ENCODE measurements at places on chromosomes 1 and 21.

DNA sequence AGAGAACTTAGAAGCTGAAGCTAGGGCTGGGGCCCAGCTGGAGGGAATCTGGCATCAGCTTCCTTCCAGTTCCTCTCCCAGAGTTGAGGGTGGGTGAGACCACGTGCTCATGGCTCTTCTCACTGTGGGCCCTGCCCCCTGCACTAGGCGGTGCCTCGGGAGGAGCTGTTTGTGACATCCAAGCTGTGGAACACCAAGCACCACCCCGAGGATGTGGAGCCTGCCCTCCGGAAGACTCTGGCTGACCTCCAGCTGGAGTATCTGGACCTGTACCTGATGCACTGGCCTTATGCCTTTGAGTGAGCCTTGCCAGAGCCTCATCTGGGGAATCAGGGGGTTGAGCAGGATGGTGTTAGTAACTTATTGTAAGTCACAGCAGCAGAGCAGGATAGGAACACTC lies 16.1 kb downstream of the AKR1A1 start:
- no peak overlapping the region for H3K4me3 ChIP-seq
- DNase-seq, result no peak
- no peaks in the 10 kb centered on the region for H3K27me3 ChIP-seq
- no peaks in the 10 kb centered on the region for H3K4me1 ChIP-seq
- H3K27ac ChIP-seq, result no peak overlapping the region
- H3K36me3 ChIP-seq, result peaks cover 14% of the 10 kb centered on the region

DNA sequence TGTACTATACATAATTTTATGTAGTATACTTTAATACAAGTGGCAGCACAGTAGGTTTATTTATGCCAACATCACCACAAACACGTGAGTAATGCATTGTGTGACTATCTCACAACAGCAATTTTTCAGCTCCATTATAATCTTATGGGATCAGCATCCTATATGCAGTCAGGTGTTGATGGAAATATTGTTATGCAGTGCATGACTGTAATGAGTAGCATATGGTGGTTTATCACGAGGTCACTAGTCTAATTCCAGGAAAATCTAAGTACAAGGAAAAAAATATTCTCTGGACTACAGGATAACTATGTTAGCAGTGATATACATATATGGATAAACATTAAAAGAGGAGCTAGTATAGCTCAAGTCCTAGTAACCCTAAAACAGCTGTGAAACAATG lies 69.0 kb downstream of the ATP1B1 start:
- H3K36me3 ChIP-seq, result no peaks in the 10 kb centered on the region
- no peak overlapping the region for H3K4me3 ChIP-seq
- H3K4me1 ChIP-seq, result no peaks in the 10 kb centered on the region
- no peak overlapping the region for H3K27ac ChIP-seq

DNA sequence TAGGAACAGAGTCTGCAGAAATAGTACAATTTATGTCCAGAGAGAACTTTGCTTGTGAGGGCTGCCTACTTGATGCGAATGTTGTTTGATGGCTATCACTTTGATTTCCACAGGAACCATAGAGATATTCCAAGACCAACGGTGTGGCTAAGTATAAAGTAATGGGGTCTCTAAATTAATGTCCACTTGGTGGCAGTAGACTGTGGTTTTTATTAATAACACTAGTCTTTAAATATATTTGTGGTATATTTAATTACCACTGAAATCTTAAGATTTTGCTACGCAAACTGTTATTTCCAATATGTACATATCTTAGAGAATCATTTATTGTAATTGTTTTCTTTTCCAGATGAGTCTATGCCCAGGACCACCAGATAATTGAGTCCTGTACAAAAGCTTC lies 647.9 kb downstream of the PLA2G4A start:
- peaks cover 10% of the 10 kb centered on the region for H3K4me1 ChIP-seq
- no peaks in the 10 kb centered on the region for H3K27me3 ChIP-seq
- H3K27ac ChIP-seq, result no peak overlapping the region
- no peak for DNase-seq

DNA sequence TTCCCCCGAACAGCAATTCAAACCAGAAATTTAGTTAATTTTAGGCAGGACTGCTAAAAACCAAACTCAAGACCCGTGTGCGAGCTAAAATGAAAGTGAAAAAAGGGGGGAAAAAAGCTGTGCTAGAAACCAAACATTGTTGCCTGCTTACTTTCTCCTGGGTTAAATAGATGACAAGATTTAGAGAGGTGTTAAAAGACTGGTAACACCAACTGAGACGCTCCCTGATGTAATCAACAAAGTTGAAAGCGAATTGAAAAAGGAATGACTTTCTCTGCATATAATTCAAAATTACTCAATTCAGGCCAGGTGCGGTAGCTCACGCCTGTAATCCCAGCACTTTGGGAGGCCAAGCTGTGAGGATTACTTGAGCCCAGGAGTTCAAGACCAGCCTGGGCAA lies 6.8 kb downstream of the CDCA8 start:
- DNase-seq, result no peak
- H3K27ac ChIP-seq, result no peak overlapping the region
- peaks cover 15% of the 10 kb centered on the region for H3K36me3 ChIP-seq
- H3K4me1 ChIP-seq, result peaks cover 3% of the 10 kb centered on the region
